ENCODE measurements at places on chromosomes 13 and 19.

GRCh38 chr19:31283701-31284100, 65.5 kb downstream of the TSHZ3 start:
- no peak for DNase-seq

GRCh38 chr13:86900906-86901305, 770.3 kb upstream of the SLITRK5 start:
- DNase-seq, result no peak

GRCh38 chr19:28794301-28794700, 418.6 kb downstream of the UQCRFS1 start:
- DNase-seq, result peak; percentile 0

DNA sequence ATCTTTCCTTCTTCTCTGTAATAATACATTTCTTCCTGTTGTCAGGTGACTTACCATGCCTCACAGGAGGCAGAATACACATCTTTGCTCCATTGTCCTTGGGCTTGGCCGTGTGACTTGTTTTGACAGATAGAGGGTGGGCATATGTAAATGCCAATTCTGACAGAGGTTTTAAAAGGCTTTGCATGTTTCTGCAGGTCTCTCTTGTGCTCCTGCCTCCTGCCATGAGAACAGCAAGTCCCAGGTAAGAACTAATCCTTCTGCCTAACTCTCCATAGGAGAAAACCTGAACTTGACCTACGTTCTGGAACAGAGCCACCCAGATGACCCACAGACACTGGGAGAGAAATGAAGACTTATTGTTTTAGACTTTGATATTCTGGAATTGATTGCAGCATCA, 88.7 kb upstream of the TNFSF11 start:
- no peak for DNase-seq

- peak; percentile 73 for DNase-seq
Observed at GRCh38 chr19:56309511-56310185, 5.0 kb downstream of the ZSCAN5A start.

DNA sequence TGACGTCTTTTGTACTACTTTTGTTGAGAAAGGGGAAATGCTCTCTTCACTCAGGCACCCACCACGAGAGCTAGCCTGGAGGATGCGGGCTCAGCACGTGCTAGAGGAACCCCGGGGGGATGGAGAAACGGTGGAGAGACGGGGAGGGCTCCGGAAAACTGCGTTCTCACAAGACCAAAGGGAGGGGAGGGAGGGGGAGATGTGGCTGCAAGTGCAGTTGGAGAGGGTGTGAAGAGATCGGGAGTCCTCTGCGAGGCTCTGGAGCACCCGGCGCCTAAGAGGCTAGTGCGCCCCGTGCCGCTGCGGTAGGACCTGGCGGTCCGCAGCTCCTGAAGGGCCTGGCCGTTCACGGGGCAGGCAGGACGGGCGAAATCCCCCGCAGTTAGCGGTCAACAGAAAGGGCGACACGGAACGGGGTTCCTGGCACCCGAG, 43.4 kb upstream of the XPO4 start:
- DNase-seq, result peak; percentile 92

DNA sequence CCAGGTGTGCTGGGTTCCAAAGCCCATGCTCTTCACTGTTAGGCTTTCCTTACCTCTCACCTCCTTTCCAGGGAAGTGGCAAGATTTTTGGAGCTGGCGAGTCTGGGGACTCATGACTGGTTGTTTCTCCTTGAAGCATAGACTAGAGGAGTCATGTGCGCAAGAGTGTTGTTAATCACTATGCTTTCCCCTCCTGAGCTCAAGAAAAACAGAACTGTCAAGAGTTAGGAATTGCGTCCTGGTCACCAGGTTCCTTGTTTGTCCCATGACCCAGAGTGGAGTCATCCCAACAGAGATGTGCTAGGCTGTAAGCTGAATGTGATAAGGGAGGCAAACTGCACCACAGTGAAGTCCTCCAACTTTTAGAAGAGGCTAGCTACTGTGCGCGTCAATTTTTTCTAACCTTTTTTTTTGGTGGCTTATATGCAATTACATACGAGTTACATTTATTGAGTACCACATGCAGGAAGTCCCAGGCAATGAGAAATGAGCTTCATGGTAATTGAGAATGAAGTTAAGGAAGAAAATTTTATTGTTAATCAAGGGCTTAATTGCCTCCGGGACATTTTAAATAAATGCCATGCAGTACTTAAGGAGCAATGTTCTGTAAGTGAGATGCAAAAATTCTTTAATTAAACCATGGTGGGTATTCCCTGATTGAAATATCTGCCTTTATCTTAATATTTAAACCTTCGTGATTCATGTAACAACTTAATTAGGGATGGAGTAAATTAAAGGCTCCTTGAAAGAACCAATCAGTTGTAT, 233.9 kb downstream of the ZIC5 start:
- no peak for DNase-seq

GRCh38 chr13:111280681-111281585, 39.5 kb upstream of the TEX29 start:
- DNase-seq, result no peak

- peak; percentile 64 for DNase-seq
Observed at GRCh38 chr13:110702591-110703526, 3.1 kb downstream of the CARS2 start.

DNA sequence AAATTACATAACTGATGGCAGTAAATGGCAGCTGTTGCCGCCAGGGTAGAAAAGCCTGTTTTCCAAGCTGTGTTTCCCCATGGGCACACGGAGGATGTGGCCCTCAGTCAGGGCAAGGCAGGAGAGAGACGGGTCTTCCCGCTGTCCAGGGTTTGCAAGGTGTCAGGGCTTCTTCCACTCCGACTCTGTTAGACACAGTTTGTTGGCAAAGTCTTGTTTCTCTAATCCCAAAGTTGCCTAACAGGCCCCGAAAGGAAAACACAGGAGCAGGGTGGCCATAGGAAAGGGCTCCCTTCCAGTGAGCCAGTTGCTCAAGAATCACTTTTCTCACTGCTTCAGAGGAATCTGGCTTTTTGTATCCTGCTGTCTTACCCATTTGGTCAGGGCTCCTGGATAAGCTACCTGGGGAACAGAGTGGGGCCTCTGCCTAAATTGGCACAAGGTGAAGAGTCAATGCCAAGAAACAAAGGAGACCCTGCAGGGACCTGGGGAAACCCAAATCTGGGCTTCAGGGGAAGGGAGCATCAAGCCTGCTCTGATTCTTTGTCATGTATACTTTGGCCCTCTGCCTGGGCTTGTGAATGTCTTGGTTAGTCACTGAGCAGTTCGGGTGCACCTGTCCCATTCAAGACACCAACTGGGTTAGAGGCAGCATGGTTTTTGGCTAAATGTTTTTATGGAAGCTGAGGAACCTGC, 29.0 kb upstream of the CXCL17 start:
- no peak for DNase-seq

DNA sequence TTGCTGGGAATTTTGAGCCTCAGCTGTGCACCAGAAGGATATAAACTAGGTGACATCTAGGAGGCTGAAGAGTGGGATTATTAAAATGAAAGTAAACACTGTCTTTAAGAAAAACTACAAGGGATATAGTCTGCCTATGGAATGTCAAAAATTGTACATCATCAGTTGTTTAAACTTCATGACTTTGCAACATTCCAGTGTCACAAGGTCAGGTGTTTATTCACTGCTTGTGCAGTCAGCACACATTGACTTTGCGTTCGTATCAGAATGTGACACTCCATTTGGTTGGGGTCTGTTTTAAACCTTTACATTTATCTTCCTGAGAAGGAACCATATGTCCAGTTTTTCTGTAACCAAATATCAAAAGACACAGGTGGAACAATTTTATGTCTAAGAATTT, 85.6 kb downstream of the KL start:
- no peak for DNase-seq

DNA sequence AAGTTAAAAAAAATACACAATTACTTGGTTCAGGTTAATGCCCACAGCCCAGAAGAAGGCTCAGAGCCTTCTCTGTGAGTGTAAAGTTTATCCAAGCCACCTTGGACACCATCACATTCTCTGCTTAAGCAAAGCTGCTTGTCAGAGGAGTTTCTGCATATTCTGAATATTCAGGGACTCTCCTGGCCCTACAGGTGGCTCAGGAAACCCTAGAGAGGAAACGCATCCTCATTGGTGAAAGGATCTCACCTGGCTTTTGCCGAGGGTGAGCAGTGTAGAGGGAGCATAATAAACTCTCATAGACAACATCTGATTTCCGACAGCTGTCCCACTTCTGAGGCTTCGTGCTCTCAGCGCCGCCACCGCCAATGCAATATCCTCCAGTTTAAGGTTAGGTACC, 239.9 kb upstream of the TSHZ3 start:
- DNase-seq, result no peak

- no peak for DNase-seq
Observed at GRCh38 chr19:40323705-40324104, 24.5 kb downstream of the C19orf47 start.

GRCh38 chr13:93309886-93310523, 83.4 kb downstream of the GPC6 start:
- DNase-seq, result no peak

DNA sequence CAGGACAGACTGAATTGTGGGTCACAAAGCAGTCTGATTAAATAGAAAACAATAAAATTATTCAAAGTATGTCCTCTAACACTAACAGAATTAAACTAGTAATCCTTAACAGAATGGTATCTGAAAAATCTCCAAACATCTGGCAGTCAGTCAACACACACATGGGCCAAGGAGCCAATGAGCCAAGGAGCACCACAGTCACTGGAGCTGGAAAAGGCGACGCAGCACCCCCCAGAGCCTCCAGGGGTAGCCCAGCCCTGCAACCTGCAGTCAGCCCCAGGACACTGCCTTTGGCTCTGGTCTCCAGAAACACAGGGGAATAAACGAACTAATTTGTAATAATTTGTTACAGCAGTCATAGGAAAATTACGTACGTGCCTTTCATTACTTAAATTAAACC, 12.3 kb downstream of the TUBGCP3 start:
- DNase-seq, result peak; percentile 23

DNA sequence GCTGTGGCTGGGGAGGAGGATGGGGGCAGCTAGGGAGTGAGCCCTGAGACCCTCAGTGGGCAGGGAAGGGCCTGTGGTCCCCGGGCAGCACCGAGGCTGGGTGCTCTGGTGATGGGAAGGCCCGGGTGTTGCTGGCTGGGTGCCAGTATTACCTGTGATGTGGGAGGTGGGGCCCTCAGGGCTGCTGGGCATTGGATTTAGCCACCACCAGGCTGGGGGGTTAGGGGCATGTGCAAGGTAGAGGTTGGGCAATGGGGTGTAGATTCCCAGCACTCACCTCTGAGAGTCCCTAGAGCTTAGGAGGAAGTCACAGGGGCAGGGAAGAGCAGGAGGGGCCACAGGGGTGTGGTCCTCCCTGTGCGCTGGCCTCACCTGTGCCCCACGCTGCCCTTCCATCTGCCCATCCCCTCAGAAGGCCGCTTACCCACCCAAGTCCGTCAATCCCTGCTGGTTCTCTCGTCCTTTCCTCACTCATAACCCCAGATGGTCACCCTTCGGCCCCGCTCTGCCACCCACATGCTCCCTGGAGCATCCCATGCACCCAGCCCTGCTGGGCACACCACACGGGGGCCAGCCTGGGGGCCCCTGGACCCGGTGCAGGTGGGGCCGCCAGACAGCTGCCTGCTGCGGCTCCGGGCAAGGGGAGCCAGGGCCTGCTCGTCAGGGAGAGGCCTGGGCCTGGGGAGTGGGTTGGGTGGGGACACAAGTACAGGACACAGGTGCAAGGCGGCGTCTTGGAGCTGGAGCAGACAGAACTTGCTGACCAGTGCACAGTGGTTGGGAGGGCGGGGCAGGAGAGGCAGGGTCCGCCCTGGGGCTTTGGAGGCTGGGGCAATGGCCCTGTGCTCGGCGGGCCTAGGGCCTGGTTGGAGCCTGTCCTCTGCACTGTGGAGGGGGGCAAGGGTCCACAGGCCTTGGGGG, 12.5 kb downstream of the EPN1 start:
- DNase-seq, result no peak

DNA sequence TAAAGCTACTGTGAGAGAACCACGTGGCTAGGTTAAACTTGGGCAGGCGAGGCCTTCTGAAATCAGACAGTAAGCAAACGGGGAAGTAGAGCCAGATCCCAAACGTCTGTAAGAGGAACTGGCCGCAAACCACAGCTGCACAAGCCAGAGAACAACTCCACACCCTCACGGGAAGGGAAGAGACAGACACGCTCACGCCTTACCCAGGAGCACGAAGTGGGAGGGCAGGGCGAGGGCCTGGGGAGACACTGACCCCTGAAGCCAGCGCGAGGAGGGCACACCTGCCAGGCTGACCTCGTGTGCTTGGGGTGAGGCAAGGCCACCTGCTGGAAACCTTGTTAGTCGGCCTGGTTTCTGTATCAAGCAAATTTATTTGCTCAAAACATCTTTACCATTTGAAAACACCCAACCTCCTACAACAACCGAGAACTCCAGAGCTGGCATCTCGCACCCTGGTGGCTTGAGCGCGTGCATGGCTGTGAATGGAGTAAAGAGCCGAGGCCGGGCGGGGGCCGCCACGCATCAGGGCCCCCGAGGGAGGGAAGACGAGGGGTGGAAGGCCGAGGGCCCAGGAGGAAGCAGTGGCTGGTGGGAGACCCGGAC, 7.3 kb downstream of the POLR2E start:
- DNase-seq, result peak; percentile 90

- DNase-seq, result peak; percentile 69
Observed at GRCh38 chr19:2477732-2478191, 1.8 kb downstream of the GADD45B start.

DNA sequence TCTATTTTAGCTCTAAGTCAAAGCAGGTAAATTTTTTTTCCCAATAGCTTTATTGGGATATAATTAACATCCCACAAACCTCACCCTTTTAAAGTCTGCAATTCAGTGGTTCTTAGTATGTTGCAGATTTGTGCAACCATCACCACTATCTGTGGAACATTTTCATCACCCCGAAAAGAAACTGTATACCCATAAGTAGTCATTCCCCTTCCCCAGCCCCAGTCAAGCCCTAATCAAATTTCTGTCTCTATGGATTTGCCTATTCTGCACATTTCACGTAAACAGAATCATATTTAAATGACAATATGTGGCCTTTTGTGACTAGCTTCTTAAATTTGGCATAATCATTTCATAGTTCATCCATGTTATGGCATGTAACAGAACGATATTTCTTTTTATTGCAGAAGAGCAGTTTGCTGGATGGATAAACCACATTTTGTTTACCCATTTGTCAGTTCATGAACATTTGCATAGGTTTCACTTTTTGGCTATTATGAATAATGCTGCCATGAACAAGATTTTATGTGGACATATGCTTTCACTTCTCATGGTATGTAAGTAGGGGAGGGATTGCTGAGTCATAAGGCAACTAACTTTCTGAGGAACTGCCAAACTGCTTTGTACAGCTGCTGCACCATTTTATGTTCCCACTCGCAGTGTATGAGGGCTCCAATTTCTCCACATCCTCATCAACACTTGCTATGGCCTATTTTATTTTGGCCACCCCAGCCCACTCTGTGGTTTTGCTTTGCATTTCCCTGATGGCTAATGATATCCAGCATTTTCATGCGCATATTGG, 10.9 kb downstream of the SLC46A3 start:
- DNase-seq, result peak; percentile 90

DNA sequence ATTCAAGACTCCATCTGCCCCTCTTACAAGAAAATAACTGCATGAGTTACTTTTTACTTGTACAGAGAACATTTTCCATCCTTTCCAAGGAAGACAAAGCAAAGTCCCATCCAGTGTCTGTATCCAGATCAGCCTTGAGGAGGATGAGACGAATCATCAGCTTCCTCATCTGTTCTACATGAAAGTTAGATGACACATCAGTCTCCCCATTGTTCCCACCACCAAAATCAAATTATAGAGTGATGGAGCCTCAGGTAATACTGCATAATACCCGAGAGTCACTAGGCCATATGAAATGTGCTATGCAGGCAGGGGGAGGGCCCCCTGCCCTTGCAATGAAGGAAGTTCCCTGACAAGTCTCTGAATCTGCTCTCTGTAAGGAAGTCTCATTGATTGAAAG, 1244.6 kb upstream of the SLC10A2 start:
- no peak for DNase-seq

GRCh38 chr13:77752512-77753069, 55.1 kb downstream of the SLAIN1 start:
- DNase-seq, result no peak

All from NB4 (cell line).